ENCODE measurements at places on chromosomes 3 and 15.
A peak's percentile ranks its signal among the peaks of the same experiment; 100 is the strongest.

- no peak for DNase-seq
Observed at GRCh38 chr3:12438318-12438717, 46.0 kb upstream of the TSEN2 start.

- no peak for DNase-seq
Observed at GRCh38 chr3:153163756-153164550, 1.9 kb downstream of the RAP2B start.

GRCh38 chr3:11514191-11514821 lies 129.4 kb downstream of the VGLL4 start:
- DNase-seq, result no peak

GRCh38 chr15:25811481-25811906 lies 51.6 kb downstream of the ATP10A start:
- DNase-seq, result no peak

GRCh38 chr15:59339252-59339672 lies 33.4 kb downstream of the MYO1E start:
- DNase-seq, result no peak

DNA sequence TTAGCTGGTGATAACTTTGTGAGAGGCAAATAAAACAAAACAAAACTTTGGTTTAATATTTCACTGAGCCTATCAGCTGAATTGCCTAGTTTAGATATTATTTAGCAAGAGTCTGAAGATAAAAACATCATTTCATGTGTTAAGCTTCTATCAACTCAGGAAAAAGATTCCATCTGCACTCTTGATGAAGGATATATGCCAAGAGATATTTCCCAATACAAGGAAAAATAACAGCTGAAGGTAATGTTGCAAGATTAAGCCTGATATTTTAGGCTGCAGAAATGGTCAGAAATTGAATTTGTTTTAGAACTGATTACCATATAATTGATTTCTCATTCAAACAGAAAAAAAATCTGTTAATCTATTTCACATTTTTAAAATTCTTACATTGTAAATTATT lies 77.2 kb upstream of the SLITRK3 start:
- no peak for DNase-seq

GRCh38 chr3:120163026-120163425 lies 68.8 kb upstream of the GSK3B start:
- DNase-seq, result no peak

DNA sequence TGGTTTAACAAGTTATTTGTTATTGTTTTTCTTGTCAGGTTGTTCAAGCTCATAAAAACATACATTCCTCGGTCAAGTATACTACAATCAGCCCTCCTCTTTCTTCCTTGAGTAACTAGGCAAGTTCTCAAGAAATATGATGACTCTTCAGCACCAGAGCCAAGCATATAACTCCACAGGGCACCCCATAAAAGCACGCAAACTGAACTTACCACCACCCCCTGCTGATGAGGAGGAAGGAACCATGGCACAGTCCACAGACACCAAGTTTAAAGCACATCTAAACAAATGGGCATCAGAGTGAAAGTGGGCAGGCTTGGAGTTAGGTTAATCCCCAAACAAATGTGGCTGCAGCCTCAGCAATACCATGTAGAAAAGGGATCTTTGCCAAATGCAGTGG lies 5.3 kb downstream of the IP6K2 start:
- no peak for DNase-seq

DNA sequence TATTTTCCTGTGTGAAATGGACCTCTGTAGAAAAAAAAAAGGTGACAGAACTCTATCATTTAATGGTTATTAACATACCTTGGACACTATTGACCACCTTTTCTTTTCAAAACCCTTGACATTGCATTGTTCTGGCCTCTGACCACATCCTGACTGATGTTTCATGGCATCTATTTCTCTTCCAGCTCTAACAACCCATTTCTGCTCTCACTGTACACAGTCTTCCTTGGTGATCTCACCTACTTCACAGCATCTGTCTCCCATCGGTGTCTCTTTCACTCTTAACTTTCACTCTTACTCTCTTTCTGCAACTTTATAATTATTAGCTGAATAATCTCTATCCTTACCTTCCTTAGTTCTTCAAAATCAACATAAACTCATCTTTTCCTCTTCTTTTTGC lies 217.4 kb upstream of the CD96 start:
- no peak for DNase-seq

DNA sequence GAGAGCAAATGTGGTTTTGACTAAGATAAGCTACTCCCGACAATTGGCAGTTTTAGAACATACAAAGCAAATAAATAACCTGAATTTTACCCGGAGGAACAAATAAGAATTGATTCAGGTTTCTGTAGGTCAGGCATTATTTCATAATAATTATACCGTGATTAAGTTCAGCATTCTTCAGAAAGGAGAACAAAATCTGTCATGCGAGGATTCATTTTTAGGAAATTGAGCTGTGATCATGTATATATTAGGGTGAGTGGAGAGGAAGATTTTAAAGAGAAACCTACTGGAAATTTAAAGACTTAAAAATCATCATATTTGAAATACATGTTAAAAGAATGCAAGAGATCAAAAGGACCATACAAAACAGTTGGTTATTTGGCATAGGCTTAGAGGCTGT lies 20.5 kb downstream of the ZNF609 start:
- no peak for DNase-seq

DNA sequence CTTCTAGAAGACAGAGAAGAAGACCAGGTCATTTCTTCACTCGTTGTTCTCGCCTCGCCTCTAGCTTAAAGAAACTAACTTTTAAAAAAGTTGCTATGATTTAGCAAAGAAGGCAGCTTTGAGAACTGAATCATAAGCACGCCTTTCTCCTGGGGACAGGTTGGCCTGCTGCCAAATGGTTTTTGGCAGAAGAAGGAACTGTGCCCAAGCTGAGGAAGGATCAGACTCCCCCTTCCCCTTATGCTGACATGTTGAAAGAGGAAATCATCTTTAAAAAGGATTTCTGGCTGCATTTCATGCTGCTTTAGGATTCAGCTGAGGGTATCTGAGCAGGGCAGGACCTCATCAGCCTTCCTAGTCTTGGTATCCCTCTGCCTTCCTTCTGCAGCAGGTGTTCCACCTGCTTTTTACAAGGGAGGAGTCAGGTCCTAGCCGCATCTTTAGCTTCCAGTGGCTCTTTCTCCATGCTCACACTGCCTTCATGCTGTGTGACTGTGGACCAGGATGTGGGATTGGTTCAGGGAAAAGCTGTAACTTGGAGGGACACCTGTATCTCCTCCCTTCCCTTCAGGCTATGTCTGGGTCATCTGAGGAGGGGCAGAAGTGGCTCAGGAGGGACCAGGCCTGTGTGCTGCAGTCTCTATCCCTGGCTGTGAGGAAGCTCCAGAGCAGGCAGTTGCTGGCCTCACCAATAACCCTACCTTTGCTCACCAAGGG lies 34.1 kb upstream of the HACD2 start:
- no peak for DNase-seq

GRCh38 chr15:41855261-41855961 lies 16.8 kb downstream of the PLA2G4B start:
- no peak for DNase-seq

- DNase-seq, result no peak
Observed at GRCh38 chr3:159840703-159841299, 147.8 kb upstream of the IL12A start.

DNA sequence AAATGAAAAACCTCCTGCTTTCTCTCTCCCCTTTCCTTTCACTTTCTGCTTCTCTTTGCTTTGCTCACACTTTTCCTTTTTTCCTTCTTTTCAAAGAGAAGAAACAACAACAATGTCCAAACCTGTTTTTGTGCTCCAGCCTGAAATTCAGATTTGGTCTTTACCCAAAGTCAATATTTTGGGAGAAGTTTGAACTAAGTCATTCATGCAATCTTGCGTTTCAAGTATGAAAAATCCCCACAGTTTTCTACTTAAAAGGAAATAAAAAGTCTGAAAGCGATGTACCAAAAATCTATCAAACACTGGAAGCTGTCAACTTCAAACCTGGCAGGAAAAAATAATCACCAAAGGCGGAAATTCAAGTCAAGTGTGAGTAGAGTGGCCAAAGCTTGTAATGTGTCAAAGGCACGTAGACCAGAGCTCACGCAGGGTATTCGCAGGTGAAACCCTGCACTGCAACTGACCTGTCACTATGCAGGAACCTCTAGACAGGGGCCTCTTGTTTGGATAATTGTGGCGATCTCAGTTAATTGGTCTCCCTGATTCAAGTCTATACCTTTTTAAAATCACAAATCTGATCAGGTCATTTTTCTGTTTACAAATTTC lies 118.8 kb upstream of the GALNT15 start:
- DNase-seq, result no peak

DNA sequence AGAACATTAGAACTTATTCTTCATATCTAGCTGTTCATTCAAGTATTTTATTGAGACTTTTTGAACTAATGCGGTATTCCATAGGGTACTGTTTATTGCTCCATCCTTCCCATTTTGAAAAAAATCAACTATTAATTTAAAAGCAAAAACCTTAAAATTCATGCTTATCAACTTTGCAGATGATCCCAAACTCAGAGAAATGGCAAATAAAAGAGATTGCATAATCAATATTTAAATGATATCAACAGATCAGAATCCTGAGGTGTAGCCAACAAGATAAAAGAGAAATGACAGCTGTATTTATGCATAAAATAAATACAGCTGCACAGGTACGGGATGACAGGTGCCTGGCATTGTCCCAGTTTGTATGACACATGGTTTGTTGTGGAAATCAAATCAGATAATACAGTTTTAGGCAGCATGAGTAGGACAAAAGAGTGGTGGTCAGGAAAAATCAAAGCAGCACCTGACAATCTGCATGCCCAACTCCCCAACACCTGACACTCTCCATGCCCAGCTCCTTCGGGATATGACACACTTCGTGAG lies 42.4 kb upstream of the CMTM8 start:
- peak; percentile 36 for DNase-seq

DNA sequence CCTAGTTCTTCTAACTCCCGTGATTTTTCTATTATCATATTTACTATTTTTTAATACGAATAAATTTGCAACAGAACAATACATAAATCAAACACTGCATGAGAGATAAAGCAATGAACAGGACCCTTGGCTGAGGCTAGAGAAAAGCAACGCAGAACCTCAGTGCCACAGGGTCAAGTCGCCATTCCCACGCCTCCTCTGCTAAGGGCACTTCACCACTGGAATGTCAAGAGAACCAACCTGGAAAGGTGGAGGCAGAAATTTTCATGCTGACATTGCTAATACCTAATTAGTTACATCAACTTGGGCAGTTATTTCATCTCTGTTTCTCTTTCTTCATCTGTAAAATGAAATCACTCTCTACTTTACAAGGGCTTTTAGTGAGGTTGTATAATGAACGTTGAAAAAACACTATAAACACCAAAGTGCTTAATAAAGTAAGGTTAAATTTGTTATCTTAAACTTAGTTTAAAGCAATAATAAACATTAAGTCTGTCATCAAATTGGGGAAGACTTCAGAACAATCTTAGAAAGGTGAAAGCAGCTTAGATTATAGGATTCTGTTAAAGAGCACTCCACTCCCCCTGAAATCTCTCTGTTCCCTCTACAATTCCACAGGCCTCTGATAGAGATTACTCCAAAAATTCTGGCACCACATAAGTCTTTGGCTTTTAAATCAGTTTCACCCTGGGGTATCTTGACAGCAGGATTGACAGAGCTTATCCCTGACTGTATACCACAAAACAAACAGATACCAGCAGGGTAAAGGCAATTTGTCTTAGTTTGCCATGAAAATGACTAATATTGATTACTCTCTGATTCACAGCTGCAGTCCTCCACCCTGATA lies 41.9 kb downstream of the PLCH1 start:
- DNase-seq, result no peak

- no peak for DNase-seq
Observed at GRCh38 chr3:159185443-159186050, 383.7 kb downstream of the MFSD1 start.

DNA sequence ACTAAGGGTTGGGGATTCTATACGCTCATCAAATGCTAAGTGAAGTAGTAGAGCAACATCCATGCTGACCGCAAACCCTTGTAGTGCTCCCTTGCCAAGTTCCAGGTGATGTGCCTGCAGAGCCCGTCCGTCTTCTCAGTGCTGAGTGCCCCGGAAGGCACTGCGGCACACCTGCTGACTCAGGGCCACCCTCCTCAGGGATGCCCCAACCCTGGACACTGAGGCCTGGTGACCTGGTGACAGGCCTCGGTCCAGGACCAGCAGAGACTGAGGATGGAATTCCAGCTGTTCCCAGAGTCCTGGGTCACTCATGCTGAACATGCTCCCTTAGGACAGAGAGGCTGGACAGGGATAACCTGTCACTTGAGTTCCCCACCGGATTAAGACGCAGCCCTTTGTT lies 422.5 kb downstream of the OCA2 start:
- DNase-seq, result no peak

GRCh38 chr3:191390580-191390979 lies 60.3 kb upstream of the UTS2B start:
- DNase-seq, result no peak

- no peak for DNase-seq
Observed at GRCh38 chr3:46733026-46733800, 15.5 kb upstream of the PRSS50 start.

GRCh38 chr3:66839508-66839907 lies 158.6 kb upstream of the KBTBD8 start:
- no peak for DNase-seq

- DNase-seq, result no peak
Observed at GRCh38 chr15:38307251-38307650, 54.6 kb downstream of the SPRED1 start.

DNA sequence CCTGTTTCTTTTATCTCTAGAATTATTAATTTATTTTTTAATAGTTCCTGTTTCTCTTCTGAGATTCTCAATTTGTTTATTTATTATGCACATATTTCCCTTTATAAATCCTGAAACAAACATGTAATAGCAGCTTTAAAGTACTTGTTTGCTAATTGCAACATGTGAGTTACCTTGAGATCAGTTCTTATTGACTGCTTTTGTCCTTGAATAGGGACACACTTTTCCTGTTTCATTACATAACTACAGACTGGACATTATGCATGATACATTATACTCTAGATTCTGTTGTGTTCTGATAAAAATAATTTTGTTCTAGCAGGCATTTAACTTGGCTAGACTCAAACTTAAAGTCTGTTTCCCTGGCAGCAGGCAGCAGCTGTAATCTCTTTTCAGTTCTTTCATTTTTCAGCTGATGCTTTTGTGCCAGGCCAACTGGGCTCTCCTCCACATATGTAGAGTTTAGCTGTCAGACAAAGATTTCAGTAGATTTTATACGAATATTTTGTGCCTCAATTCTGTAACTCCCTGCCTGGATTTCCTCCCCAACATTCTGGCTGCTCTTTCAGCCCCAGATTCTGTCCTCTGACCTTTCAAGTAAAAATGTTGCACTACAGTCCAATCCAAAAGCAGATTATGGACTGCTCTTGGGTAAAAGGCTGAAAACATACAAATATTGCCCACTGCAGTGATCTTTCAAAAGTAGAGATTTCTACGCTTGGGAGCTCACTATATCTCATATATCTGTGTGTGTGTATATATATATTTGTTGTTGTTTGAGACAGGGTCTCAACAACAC lies 41.9 kb downstream of the PCOLCE2 start:
- DNase-seq, result no peak

GRCh38 chr3:133746712-133747066 lies 496 bp downstream of the TF start:
- DNase-seq, result no peak

DNA sequence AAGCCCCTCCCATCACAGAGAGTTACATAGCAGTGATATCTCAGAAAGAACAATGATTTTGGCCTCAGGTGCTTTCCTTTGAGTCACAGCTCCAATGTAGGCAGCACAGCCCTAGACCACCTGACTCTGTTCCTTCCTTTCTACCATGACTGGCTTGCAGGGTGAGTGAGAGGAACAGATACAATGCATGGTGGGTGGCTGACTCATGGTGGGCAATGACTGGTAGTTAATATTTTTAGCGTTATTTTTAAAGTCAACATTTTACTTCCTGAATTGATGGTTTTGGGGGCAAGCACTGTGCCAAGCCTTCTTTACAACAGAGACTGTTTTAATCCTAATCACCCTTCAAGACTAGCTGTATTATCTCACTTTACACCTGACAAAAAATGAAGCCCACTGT lies 32.8 kb upstream of the ST3GAL6 start:
- no peak for DNase-seq
